ENCODE measurements at places on chromosomes 11 and 22.

DNA sequence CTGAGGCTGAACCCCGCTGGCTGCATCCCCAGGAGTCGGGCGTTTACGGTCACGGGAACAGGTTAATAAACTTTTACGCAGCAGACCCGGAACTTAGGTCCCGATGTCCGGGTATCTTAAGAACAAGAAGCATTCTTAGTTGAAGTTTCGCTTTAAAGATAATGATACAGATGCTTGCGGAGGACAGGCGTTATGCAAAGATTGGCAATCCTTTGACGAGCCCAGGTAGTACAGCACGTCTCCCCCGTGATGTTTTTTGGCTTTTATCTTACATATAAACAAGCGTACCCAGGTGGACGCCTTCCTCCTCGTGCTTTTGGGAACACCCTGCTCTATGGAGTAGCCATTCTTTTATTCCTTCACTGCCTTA, 871 bp upstream of the TOLLIP start:
- DNase-seq: no peak

- no peak for DNase-seq
Observed at GRCh38 chr11:64104632-64105031, 61.3 kb downstream of the MACROD1 start.

DNA sequence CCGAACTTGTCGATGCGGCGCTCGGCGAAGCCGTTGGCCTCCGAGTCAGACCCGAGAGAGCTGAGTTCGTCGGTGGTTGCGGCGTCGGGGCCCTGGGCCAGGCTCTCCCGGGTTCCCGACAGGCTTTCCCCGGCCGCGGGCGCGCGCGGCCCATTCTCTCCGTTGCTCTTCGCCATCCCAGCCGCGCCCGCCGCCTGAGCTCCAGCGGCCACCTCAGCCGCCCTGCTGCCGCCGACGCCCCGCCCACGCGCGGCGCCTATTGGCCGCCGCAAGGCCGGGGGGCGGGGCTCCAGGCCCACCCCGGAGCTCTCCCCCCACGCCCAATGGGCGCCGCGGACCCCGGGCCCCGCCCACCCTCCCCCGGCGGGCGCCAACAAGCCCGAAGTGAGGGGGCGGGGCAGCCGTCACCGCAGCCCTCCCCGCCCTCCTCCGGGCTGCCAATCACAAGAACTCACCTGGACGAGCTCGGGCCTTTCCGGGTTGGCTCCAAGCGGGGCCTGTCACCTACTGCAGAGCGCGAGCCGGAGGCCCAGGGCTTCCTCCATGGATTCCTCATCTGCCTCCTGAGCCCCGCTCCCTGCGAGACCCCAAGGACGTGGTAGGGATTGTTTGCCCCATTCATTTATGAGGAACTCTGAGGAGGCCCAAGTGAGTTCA, at the start of gene TBC1D10A:
TBC1D10A (minus strand) TSS at position 236 of the 657 bp plus-strand sequence; CDS start at position 176, 60 bp downstream.
- DNase-seq: peak; percentile 63

GRCh38 chr22:23904573-23905254, 10.5 kb downstream of the MIF start:
- peak; percentile 89 for DNase-seq

DNA sequence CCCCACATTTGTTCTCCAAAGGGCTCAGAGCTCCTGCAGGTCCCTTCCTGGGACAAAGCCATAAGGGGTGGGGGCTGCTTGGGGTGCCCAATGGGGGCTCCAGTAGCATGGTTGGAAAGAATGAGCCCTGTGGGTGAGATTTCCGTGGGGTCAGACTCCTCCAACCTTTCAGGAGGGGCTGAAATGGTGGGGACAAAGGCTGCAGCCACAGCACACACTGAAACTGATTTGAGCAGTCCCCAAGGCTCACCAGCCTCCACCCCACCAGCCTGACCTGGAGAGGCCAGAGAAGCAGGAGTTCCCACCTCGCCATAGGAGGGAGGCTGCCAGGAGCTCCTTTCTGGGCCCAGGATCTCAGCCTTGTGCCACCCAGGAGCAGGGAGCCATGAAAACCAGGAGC, 69.2 kb downstream of the MN1 start:
- DNase-seq: no peak

GRCh38 chr22:20044495-20045151, 23.7 kb downstream of the TANGO2 start:
- no peak for DNase-seq

GRCh38 chr22:36541831-36542411, 13.0 kb upstream of the EIF3D start:
- DNase-seq: peak; percentile 50

- peak; percentile 70 for DNase-seq
Observed at GRCh38 chr11:117096201-117096991, 1.8 kb downstream of the SIK3 start.

GRCh38 chr11:68038226-68038717, 553 bp upstream of the TCIRG1 start:
- DNase-seq: no peak

GRCh38 chr11:59106363-59107336, at the start of gene FAM111B:
FAM111B (plus strand) TSS chr11:59107237; CDS start chr11:59109626, 2,389 bp downstream.
- peak; percentile 79 for DNase-seq

DNA sequence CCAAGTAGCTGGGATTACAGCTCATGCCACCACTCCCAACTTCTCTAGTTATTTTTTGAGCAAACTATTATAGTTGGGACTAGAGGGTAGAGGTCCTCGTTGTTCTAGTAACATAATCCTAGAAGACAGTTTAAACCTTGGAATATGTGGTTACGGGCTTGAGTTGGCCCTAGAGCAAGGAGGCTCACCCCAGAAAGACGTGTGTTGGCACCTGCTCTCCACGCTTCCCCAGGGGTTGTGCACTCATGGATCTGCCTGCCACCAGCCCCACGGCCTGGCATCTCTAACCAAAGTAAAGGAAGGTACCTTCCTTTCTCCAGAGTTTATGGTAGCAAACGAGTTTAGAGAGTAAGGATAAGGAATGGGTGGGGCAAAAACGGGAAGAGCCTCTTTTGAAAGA, 79.0 kb downstream of the SCN3B start:
- DNase-seq: no peak

- DNase-seq: peak; percentile 88
Observed at GRCh38 chr22:38034278-38034882, 22.8 kb upstream of the PICK1 start.

DNA sequence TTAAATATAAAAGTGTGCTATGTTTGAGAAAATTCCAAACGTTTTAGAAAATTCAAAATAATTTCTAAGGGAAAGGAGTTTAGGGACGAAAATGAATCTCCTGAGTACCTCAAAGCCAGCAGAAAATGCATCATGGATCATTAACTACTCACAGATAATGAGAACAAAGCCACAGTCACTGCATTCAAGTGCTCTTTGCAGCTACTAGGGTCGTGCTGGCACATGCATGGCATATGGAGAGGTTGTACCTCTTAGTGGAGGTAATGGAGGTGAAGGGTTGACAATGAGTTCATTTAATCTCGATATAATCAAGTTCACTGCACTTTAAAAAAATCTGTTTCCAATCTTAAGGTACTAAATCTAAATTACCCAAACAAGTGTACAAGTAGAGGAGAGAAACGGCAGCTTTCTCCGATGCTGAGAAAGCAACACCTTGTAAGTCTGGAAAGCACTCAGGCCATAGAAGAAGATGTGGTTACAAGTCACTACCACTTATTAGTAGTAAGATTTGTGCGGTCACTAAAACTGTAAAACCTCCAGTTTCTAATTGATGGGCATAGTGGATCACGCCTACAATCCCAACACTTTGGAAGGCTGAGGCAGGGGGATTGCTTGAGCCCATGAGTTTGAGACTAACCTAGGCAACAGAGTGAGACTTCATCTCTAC, 261.1 kb upstream of the ANO3 start:
- DNase-seq: no peak

DNA sequence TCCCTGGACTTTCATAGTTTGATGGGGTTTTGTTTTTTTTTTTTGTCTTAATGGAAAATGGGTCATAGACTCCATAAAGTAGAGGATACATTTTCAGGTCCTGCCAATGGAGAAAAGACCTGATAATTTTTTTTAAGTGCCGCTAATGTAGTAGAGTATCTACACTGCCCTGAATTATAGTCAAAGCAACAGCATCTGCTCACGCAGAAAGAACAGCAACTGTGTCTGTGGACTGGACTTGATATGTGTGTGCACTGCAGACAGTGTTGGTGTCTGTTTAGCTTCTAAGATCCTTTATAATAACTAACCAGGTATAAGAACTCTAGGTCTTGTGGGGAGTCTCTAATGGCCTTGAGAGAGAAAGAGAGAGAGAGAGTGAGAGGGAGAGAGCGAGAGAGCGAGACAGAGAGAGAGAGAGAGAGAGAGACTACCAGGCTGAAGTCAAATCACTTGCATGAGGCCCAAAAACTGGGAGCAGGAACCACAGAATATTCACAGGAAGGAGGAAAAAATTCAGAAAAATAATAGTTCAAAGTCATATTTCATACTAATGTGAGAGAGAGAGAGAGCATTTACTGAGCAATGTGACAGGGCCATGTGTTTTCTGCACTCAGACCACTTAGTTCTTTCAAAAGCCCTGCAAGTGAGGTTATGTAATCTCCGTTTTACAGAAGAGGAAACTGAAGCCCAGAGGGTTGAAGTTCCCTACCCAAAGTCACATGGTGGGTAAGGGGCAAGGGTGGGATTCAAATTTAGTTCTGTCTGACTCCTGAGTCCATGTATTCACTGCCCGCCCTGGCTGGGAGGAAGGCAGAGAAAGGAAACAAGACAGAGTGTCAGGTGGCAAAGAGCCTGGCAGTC, 8.6 kb upstream of the MIAT start:
- no peak for DNase-seq

- DNase-seq: no peak
Observed at GRCh38 chr22:40220316-40221054, 42.8 kb downstream of the TNRC6B start.

DNA sequence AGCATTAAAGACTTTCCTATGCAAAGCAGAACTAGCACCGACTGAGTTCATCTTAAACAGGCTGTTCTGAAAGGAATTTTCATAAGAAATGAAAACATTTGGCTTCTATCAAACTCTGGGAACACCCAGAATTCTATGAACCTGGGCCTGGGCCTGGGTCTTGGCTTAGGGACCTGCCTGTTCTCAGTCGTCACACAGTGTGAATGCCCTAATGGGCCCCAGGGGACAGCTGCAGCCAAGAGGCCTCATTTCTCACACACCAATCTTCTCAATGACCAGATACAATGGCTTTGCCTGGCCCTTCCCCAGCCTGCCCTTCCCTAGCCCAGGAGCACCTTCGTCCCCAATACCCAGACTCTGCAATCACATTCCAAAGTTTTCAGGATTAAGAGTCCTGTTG, 234.9 kb upstream of the ARHGAP20 start:
- no peak for DNase-seq

DNA sequence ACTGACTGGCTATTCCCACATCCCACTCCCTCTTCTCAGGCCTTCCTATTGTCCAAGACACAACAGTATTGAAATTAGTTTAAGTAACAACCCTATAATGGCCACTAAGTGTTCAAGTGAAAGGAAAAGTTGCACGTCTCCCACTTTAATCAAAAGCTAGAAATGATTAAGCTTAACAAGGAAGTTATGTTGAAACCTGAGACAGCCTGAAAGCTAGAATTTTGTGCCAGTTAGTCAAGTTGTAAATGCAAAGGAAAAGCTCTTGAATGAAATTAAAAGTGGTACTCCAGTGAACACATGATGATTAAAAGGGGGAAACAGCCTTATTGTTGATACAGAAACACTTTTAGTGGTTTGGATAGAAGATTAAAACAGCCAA, 332.7 kb downstream of the CASP12 start:
- DNase-seq: no peak

- DNase-seq: no peak
Observed at GRCh38 chr11:45921561-45922424, 663 bp upstream of the LARGE2 start.

DNA sequence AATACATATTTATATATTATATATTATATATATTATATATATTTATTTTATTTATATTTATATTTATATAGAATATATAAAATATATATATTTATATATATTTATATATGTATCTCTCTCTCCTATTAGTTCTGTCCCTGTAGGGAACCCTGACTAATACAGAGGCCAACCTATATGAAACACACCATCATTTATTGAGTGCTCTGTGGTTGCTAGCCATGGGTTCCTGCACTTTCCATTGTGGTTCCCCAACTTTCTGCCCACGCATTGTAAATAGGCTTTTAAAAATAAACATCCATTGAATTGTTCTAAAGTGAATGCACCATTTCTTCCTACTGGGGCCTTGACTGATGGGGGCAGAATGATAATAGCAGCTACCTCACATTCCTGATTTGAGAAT, 93.8 kb upstream of the SESN3 start:
- no peak for DNase-seq

DNA sequence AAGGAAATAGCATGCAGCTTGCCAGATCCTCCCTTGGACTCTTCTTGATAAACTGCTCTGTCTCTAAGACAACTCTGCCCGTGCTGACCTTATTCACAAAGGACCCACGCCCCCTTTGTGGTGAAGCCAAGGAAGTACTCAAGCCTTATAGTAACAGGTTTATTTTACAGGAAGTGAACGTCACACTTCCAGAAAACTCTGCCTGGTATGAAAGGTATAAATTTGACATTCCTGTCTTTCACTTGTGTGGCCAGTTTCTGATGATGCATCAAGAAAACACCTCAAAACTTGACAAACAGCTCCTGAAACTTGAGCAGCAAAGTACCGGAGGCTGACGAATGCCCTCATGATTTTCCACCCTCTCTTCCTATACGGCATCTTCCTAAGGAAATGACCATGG, 12.5 kb upstream of the PELI3 start:
- no peak for DNase-seq

DNA sequence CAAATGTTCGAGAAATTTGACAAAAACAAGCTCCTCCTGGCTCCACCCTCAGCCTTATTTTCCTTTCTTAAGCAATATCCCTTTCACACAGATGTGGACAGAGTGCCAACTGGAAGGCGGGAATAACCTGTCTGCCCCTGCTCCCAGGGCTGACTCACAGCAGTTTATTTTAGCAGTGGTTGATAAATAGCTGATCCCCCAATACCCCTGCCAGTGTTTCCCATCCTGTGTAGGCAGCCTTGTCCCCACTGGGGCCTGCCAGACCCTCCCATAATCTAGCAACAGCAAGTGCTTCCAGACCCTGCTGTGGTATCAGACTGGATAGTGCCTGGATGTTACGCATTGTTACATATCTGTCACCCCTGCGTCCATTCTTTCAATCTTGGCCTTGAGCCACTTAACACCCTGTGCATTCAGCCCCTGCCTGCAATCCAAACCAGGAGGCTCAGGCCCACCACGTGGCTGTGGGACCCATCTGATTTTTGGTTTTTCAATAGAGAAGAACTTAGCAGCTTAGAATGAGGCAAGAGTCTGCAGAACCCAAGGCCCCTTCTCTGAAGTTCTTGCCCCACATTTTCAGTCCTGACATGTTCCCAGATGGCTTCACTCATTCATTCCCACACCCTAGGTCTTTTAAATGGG, 53.7 kb downstream of the PARVA start:
- no peak for DNase-seq

- DNase-seq: peak; percentile 52
Observed at GRCh38 chr11:95512682-95513081, 276.9 kb downstream of the FAM76B start.

GRCh38 chr11:34680918-34681586, 60.2 kb downstream of the EHF start:
- no peak for DNase-seq

- no peak for DNase-seq
Observed at GRCh38 chr11:100777103-100777502, 90.0 kb downstream of the ARHGAP42 start.

- DNase-seq: no peak
Observed at GRCh38 chr11:12121011-12121410, 10.6 kb downstream of the MICAL2 start.
